Stimulated activated CD4-positive, alpha-beta T cell treated with anti-CD3 and anti-CD28 coated beads, Interleukin-1b, Interleukin-23, amount 100 ng/mL, for 1 hour (primary cell): ENCODE measurements at places on chromosomes 3 and 15.

GRCh38 chr15:80494756-80495155 is 90.6 kb downstream of the ARNT2 start:
- no peak for DNase-seq

DNA sequence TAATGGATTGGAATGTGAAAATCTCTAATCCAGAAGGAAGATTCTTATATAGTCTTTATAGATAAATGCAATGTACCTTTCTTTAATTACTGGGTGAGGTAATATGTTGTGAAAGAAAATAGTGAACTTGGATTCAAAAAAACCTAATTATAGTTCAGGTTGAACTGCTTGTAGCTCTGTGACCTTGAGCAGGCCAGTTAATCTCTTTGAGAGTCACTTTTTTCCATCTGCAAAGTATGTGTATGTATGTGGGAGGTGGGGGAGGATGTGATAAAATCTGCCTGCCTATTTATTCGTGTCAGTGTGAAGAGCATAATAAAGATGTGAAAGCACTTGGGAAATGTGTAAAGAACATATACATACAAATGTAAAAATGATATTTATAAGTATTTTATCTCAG is 34.4 kb downstream of the GLCE start:
- no peak for DNase-seq

- DNase-seq, result peak; percentile 40
Measured at GRCh38 chr3:97971679-97972567, at the start of gene RIOX2. RIOX2 (minus strand) TSS chr3:97972431; CDS start chr3:97967593, 4,838 bp downstream.

GRCh38 chr15:63599401-63600000 is 2.3 kb downstream of the FBXL22 start:
- DNase-seq, result no peak

- no peak for DNase-seq
Measured at GRCh38 chr15:66502491-66502890, 2.2 kb downstream of the RPL4 start.

DNA sequence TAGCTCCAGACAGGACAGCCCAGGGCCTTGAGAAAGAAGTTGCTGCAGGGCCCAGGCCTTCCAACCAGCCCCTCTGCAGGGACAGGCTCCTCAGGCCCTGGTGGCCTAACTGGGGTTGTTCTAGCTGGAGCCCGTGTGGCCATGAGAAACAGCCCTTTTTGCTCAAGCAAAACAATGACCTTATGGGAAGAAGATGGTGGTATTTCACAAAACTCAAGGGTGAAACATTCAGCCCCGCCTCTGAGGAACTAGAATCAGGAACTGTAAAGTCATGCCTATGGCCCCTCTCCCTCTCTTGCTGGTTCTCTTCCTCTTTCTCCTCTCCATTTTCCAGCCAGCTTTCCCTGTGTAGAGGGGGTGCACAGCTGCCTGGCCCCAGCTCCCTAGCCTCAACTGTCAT is 273.3 kb downstream of the RPLP1 start:
- DNase-seq, result no peak

DNA sequence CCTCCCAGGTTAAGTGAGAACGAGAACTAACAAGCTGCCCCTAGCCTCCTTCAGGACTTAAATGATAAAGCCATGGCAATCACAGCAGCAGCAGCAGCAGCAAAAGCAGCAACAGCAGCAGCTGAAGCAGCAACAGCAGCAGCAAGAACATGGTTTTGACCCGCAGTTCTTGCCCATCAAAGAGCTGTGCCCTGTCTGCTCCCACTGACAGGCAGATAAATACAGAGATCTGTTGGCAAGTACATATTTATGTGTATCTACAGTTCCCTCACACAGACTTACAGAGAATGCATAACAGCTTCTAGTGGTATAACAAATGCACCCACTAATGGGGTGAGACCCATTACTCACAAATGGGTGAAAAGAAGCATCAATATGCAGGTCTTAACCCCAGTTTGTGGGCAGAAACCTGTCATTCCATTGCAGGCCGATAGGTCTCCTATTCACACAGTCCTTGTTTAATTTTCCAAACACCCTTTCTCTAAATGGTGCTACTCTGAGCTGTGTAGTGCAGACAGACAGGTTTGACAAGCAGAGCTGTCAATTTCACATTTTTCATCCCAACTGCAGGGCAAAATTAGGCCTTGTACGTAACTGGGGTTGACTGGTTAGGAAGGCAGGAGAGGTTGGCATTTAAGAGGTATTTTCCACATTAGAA is 316.3 kb downstream of the TIGIT start:
- no peak for DNase-seq

- no peak for DNase-seq
Measured at GRCh38 chr15:101113114-101114005, 138.5 kb downstream of the CHSY1 start.

DNA sequence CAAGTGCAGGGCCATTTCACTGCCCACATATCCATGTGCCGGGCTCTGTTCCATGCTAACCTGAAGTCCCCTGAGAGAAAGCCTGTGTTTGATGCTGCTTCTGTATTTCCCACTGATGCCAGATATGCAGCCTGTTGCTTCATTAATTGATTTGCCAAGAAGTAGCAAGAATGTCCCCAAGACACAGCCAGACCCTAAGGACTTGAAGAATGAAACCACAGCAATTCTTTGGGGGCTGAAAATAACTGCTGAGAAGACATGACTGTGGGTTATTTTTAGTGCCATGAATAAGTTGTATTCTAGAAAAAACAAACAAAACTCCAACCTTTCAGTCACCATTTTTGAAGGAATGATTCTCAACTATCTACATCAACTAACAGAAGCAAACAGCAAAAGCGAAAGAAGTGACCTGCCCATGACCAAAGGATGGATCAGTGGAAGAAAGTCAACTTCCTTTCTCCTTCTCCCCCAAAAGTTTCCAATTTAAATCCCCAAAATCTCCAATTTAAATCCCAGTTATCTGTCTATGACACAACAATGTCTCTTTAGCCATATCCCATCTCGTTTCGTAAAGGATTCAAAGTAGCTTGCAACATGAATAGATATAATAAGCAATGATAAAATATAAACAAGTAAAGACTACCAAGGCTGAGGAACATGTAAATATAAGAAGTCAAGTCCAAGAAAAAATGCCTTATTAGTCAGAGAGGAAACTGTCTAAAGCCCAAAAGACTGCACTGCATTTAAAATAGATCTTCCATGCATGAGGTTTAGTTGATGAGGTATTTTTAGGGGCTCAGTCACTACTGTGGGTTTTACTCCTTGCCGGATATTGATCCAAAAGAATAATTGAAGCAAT is 226.8 kb downstream of the DTWD1 start:
- DNase-seq, result no peak

DNA sequence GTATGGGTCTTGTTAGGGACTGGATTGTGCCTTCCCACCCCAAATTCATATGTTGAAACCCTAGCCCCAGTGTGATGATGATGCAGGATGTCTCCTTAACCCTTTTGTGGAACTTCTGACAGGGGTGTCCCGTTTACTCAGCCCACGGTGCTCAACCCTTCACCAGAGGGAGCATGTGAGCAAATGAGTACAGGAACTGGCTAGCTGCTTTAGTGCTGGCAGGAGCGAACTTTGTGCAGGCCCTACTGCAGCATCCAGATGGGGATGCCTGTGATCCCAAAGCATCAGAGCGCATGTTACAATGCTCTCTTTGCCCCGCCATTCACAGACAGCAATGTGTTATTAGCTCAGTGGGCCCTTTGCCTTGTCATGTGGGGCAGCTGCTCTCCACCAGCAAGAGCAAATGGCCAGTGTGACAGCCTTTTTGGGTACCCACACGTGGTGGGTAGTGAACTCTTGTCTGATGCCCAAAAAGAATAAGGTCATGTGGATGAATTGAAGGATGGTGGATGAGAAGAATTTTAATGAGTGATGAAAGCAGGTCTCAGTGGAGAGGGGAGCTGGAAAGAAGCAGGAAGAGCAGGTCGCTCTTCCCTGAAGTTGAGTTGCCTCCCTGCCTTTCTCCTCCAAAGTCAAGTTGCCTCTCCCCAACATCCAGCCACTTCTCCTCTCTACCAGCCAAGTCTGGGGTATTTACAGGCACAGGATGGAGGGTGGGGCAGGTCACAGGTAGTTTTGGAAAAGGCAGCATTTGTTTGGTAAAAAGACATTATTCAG is 63.3 kb upstream of the STRIT1 start:
- no peak for DNase-seq

- DNase-seq, result no peak
Measured at GRCh38 chr15:80536716-80537115, 132.5 kb downstream of the ARNT2 start.

- DNase-seq, result no peak
Measured at GRCh38 chr3:150255413-150255812, 152.7 kb upstream of the TSC22D2 start.

DNA sequence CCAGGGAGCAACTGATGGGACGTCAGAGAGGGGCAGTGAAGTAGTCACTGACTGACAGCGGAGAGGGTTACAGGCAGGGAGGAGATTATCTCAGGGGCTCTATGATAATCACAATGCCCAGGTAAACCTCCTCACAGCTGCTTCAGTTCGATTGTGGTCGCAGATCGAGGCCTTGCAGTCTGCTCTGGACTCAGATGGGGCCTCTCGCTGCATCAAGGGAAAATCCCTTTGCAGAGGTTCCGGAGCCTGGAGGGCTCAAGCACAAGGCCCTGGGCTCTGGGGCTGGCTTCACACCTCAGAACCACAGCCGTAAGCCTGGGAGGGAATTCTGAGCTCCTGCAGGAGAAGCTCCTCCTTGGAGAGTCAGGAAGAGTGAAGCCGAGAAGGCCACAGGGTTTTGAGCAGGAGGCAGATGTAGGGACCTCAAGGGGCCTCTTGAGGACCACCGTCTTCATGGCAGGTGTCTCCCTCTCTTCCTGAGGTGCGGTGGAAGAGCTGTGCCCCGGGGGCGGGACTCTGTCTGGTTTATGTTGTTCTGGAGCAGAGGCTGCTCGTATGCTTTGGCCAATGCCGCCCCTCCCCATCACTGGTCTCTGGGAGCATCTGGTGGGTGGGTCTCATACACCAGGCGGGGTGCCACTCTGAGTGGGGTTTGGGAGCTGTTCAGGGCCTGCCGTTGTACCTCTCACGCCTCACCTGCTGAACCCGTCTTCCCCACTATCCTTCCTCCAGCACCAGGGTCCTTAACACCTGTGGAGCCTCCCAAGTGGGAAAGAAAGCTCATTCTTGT is 19.5 kb upstream of the SNRPA1 start:
- DNase-seq, result no peak

DNA sequence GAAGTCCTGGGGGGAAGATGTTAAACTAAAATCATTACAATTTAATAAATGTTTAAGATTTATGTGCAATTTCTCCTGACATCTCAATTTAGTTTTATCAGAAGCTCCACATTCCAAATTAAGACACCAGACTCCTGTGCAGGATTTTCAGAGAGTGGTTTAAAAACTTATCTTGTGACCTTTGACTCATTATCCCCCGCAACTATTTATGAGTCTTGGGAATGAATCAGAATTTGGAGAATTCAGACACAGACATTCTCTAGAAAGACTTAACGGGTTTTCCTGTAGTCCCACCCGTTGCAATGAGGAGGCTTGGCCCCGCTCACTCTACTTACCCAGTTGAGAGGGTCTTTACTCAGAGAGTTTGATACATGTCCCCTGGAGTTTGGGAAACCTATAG is 7.1 kb downstream of the OR5K2 start:
- no peak for DNase-seq

- DNase-seq, result no peak
Measured at GRCh38 chr3:134392336-134392983, 18.2 kb upstream of the AMOTL2 start.

DNA sequence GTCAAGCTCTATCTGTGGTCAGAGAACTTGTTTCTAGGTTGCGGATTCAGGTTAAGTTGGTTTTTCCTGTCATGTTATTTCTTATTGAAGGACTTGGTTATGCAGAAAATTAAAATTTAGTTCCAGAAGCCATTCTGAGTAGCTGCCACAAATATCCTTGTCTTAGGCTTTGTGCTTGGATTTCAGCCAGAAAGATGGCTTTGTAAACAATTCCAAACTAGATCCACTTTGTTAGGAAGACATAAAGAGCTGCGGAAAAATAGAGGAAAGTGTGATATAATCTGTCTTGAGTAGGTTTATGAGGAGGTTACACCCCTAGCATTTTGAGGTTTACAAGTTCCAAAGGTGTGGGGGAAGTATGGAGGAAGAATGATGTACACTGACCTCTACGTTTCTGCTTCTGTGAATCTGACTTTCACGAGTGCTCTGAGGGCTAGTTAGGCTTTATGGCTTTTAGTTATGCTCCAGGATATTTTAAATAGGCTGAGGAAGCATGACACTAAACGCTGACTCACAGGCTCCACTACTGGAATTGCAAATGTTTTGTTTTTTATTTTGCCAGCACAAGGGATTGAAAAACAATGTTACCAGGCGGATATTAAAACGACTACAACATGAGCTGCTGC is 46.3 kb upstream of the UTS2B start:
- no peak for DNase-seq

- no peak for DNase-seq
Measured at GRCh38 chr15:62887113-62887570, 155.4 kb upstream of the TPM1 start.

DNA sequence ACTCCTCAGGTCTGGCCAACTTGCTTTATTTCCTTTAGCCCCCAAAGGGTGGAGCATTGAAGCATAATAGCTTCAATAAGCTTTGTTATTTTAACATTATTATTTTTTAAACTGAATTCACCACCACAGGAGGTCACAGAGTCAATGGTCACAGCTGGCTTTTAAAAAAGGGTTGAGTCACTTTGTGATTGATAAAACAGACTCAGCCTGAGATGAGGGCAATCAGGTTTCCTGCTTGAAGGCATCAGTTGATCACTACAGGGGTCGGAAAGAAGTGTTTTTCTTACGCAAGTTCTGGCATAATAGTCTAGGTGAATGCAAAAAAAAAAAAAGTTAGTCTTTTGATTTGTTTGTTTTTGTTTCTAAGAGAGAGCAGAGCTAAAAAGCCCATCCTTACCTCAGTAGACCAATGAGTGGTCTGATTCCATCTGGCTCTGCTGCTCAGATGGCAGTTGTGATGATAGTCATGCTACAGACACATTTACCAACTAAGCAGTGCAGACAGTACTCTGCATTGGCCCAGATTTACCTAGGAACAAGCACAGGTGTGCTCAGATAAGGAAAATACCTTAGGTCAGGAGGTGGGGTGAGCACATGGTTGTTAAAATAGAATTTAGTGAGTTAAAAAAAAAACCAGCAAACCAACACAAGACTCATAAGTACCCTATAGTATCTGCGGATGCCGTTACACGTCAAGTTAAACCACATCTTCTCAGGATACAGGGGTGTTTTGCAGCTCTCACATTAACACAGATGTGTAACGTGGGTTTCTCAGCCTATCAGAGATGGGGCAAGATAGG is 22.6 kb downstream of the ZNF80 start:
- DNase-seq, result no peak

DNA sequence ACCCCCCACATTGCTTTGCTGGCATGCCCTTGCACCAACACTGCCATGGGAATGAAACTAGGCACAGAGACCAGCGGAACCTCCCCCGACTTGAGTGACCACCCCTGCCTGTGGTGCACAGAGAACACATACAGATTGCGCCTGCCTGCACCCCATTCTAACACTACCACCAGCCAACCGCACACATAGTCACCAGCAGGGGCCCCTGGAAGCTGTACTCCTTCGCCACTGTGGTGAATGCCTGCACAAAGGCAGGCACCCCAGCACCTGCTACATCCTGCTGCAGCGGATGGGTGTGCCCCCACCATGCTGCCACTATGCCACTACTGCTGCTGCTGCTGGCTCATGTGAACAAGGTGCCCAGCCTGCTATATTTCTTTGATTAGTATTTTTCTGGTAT is 27.4 kb upstream of the DNAAF4 start:
- DNase-seq, result no peak

GRCh38 chr3:189909573-189909972 is 211.1 kb downstream of the P3H2 start:
- no peak for DNase-seq

- no peak for DNase-seq
Measured at GRCh38 chr3:49476563-49476962, 6.5 kb downstream of the DAG1 start.

- DNase-seq, result no peak
Measured at GRCh38 chr3:31277582-31277981, 255.1 kb upstream of the STT3B start.
